ENCODE measurements at places on chromosomes 12 and 14.

DNA sequence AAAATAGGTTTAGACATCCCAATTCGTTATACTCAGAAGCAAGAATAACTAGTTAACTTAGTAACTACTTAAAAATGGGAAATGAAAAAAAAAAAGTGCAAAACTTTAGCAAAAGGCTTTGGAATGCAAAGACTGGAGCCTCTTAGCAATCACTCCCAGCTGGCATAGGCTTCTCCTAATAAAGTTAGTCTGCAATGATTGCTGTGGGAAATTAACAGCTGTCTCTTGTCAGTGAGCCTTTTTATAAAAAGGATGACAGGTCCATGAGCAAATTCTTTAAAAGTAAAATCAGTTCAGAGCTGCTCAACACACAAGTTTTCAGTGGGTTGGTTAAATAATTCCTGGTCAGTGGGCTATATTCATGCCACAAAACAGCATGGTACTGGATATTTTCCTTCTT lies 7.4 kb upstream of the SYCP3 start:
- DNase-seq = no peak

DNA sequence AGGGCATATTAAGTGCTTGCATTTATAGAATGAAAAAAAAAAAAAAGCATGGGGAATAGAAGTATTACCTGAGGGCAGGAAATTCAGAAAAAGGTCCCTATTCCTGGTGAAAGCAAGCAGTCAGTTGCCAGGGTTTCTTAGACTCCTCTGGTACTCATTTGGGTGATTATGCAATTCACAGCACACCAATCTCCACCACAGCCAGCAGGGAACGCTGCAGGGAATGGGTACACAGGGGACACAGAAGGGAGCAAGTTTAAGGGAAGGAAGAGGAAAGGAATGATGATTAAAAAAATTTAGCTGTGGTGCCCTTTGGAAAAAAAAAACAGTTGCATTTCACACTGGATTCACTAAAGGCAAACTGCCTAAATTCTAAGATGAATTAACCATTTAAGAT lies 14.2 kb downstream of the BLTP3B start:
- DNase-seq = no peak

GRCh38 chr12:121957861-121958515 lies 39.6 kb downstream of the CFAP251 start:
- no peak for DNase-seq

GRCh38 chr12:44379831-44380230 lies 496.3 kb downstream of the NELL2 start:
- DNase-seq = no peak

GRCh38 chr12:754851-755562 lies 2.6 kb downstream of the WNK1 start:
- DNase-seq = no peak

GRCh38 chr14:70780396-70781075 lies 28.8 kb downstream of the MAP3K9 start:
- DNase-seq = no peak

- DNase-seq = no peak
Measured at GRCh38 chr12:32230613-32230993, 124.0 kb downstream of the BICD1 start.

GRCh38 chr12:4240161-4240783 lies 33.3 kb upstream of the CCND2 start:
- no peak for DNase-seq

- DNase-seq = no peak
Measured at GRCh38 chr14:35712466-35712865, 96.6 kb downstream of the RALGAPA1 start.

DNA sequence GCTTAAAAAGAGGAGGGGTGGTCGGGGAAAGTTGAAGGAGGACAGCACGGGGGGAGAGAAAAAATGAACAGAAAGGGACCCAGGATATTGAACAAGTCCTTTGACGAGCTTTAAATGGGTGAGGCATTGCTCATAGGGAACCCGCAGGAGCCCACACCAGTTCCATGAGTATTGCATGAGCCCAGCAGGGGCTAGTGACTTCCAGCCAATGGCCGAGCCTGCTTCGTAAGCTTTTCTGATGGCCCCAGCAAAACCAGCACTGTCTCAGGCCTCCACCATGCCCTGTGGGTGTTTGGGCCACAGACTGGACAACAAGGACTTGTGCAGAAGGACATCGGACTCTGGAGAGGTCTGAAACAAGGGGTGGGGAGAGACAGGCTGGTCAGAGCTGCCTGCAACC lies 109.5 kb downstream of the ZFP36L1 start:
- no peak for DNase-seq

GRCh38 chr12:91182636-91183455 lies at the start of gene DCN:
Gene DCN, minus strand, starts transcription at chr12:91182817. Its CDS starts 4,265 bp downstream, at chr12:91178552.
- DNase-seq = no peak

- DNase-seq = no peak
Measured at GRCh38 chr12:50390316-50390741, 6.1 kb downstream of the FAM186A start.
